T-helper 22 cell (primary cell): ENCODE measurements at places on chromosomes 3 and 15.

- DNase-seq = no peak
Measured at GRCh38 chr3:48776854-48777253, 59.8 kb upstream of the IP6K2 start.

GRCh38 chr3:8987645-8988383 is 24.5 kb upstream of the RAD18 start:
- DNase-seq = no peak

- DNase-seq = no peak
Measured at GRCh38 chr3:127792541-127793292, 29.6 kb downstream of the MGLL start.

- no peak for DNase-seq
Measured at GRCh38 chr3:152356870-152357276, 88.1 kb downstream of the MBNL1 start.

DNA sequence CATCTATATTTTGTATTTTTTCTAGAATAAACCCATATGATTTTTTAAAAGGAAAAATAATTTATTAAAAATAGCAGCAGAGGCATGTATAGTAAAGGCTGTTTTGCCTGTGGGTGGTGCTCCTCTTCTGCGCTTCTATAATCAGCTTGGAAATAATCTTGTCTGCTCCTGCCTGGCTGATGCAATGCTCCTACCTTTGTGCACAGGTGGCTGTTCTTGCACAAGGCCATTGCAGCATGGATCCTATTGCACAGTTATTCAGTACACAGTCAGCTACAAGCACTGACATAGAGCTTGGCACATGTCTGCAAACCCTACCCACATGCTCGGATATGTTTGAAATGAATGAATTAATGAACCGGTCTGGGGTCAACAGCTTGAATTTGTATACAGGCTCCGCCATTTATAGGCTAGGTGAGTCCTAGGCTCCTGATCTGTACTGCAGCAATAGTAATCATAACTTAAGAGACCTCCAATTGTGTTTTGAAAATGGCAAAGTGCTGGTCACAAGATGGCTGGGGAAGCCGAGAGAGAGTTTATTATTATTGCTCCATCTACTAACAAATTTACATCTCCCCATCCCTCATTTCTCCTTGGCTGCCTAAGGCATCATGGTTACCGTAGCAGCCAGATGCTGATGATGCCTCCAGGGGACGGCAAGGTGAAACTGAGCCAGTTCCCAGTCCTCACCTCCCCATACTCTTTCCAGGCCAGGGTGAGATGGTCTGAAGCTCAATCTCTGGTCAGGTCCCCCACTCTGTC is 532 bp upstream of the RTP1 start:
- DNase-seq = no peak

DNA sequence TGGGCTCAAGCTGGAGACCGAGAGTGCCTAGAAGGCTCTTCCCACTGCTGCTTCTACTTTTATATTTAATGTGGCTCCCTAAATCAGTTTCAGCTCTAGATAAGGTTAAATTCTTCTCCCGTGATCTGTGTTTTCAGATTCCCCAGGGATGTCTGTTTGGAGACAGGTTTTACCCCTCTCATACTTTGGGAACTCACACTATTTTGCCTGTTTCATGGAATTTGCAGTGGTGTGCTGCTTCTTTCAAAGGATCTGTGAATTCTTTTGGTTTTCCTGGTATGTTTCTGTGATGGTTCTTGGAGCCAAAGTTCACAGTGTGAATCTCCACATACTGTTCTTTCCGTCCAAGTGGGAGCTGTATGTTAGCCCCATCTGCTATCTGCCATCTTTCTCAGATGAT is 238.3 kb upstream of the SLITRK3 start:
- DNase-seq = no peak

DNA sequence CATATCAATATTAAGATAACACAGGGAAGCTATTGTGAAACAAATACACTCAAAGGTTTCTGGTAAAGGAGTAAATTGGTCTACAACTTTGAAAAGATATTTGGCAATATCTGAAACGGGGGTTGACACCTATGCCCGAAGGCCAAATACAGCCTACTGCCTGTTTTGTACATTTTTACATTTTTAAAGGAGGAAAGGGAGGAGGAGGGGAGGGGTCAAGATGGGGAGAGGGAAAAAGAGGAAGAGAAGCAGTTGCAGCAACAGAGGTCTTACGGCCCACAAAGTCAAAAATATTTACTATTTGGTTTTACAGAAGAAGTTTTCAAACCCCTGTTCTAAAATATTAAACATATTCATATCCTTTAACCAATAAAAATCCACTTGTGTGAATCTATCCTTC is 94.2 kb downstream of the FMN1 start:
- DNase-seq = no peak

DNA sequence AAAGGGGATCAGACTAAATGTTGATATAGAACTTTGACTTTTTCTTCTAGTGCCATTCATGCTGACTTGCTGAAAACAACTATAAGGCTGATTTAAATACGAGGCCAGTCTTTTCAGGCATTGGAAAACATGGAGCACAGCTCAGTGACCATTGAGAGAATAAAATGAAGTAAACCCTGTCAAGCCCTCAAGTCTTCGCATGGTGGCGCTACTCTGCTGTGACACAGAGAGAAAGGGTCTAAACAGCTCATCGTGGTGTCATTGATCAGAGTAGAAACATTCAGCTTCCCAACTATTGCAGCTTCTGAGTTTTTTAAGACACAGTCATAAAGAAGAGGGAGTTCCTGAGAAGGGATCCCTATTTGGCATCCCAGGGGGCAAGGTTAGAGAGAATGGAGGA is 716.2 kb downstream of the DIPK2A start:
- DNase-seq = no peak

- no peak for DNase-seq
Measured at GRCh38 chr3:135023996-135024658, 229.1 kb downstream of the EPHB1 start.

DNA sequence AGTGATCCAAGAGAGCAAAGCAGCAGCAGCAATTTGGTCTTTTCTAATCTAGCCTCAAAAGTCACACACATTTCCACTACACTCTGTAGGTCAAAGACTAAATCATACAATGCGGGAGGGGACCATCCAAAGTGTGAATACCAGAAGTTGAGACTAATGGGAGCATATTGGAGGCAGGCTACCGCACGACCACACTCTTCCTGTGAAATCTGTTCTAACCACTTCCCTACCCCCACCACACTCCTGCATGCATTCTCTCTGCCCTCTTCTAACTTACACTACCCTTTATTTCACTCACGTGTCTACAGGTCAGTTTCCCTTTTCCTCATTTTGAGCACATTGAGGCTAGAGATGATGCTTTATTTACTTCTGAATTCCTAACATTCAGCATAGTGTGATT is 23.7 kb upstream of the PRTG start:
- no peak for DNase-seq

DNA sequence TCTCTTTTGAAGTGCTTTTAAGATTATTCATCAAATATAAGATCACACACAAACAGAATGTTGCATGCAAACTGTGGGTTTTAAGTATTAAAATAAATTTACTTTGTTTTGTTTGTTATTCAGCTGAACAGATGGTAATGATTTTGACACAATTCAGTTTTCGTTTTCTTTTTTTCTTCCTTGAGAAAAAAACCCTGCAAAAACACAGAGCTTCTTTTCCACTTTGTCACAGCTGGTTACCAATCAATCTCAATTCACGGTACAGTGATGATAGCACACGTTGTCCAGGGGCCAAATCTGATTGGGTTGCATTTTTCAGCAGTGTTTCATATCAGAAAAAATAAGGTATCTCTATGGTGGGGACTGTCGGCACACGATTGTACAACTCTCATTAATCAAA is 473.6 kb downstream of the ROBO2 start:
- DNase-seq = no peak

DNA sequence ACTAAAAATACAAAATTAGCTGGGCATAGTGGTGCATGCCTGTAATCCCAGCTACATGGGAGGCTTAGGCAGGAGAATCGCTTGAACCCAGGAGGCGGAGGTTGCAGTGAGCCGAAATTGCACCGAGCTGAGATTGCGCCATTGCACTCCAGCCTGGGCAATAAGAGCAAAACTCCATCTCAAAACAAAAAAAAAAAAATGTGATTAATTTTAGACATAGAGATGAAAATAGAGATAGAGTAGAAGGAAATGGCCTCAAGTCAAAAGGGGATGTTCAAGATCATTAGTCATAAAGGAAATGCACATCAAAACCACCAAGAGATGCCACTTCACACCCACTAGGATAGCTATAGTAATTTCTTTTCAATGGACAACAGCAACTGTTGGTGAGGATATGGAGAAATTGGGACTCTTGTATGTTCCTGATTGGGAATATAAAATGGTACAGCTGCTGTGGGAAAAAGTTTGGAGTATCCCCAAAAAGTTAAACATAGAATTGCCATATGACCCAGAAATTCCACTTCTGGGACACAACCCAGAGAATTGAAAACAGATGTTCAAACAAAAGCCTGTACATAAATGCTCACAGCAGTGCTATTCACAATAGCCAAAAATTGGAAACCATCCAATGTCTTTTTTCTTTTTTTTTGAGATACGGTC is 55.4 kb downstream of the ABHD2 start:
- DNase-seq = no peak

DNA sequence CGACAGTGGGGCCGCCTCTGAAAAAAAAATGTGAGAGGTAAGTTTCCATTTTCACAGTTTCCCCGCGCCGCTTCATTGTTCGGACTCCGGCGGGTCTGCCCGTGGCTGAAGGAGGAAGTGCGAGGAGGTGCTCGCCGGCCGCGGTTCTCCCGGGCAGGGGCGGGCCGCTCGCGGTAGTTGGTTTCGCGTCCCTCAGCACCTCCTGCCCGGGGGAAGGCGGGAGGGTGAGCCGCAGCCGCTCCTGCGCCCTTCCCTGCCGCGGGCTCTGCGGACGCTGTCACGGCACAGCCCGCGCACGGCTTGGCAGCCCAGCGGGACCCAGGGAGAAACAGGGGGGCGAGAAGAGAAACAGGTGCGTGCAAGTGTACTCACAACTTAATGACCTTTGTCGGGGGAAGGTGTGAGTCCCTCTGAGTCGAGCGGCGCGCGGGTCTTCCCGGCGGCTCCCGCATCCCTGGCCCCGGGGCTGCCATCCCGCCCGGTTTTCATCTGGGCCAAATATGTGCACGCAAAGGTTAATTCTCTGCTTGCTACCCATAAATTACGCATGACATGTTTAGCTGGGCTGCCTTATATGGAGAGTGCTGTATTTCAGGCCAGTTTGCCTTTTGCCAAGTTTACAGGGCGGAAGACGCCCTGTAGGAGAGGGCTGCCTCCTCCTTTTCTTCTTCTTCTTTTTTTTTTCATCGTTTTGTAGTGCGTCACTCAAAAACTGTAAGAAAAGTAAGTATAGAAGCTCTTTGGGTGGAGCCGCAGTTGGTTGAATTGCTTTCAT is 514 bp downstream of the MBNL1 start:
- peak; percentile 58 for DNase-seq
